Amniotic epithelial cell (primary cell): ENCODE measurements at places on chromosomes 2 and 18.

DNA sequence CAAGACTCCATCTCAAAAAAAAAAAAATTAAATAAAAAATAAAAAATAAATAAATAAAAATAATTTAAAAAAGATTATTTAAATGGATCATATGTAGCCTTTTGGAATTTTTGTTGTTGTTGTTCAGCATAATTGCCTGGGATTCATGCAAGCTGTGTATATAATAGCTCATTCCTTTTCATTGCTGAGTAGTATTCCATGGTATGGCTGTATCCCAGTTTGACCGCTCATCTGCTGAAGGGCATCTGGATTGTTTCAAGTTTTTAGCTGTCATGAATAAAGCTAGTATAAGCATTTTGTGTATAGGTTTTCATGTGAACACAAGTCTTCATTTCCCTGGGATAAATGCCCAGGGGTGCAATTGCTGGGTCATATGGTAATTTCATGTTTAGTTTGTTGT lies 6.4 kb upstream of the TANC1 start:
- no peak for DNase-seq

- no peak for DNase-seq
Measured at GRCh38 chr2:110973262-110973661, 147.5 kb upstream of the BCL2L11 start.

DNA sequence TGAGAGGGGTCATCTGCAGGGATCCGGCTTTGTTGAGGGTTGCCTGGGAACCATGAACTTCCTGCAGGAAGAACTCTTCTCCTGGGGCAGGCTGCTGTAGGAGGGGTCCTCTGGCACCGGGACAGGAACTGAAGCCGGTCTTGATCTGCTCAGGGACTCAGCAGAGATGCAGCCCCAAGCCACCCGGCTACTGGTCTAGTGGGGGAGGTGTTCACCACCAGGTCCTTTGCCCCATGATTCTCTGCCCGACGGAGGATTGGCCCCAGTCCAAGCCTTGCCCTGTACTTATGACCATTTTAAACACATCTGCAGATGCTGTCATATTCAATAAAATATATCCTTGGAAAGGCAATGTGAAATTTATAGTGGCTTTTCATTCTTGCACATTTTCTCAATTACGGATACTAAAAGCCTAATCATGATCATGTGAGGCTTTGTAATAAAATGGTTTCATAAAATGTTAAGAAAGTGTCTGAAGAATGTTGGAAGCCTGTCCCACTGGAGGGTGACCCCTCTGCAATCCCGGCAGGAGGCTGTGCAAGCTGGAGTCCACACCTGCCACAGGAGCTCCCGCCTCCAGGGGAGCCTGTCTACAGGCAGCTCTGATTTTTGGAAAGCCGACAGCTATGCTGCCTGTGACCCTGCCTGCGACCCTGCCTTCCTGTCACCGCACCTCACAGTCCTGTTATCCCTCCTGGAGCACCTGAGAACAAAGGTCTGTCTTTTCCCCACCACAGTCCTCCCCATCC lies 98.8 kb upstream of the TAF1B start:
- no peak for DNase-seq

DNA sequence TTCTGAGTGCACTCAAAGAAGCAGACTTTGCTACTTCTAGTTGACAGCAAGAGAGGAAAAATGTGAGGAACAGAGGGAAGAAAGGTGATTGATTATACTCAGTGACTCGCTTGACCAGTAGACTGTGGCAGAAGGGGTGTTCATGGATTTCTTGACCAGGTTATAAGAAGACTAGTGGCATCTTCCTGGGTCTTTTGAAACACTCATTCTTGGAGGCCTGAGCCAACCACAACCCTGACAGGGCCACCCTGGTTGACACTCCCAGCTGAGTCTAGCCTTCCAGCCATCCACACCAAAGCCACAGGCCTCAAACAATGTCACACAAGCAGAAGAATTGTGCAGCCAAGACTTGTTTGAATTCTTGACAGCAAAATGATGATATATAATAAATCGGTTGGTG lies 366.3 kb downstream of the SS18 start:
- DNase-seq, result no peak

- no peak for DNase-seq
Measured at GRCh38 chr2:138742441-138743057, 37.6 kb downstream of the NXPH2 start.

- DNase-seq, result no peak
Measured at GRCh38 chr18:74429096-74429495, 28.0 kb downstream of the DIPK1C start.
